Transverse colon (tissue), 4 donors: ENCODE measurements at places on chromosomes 3 and 15.

GRCh38 chr3:125107861-125108567 lies 52.2 kb upstream of the HEG1 start:
- no peak for DNase-seq

DNA sequence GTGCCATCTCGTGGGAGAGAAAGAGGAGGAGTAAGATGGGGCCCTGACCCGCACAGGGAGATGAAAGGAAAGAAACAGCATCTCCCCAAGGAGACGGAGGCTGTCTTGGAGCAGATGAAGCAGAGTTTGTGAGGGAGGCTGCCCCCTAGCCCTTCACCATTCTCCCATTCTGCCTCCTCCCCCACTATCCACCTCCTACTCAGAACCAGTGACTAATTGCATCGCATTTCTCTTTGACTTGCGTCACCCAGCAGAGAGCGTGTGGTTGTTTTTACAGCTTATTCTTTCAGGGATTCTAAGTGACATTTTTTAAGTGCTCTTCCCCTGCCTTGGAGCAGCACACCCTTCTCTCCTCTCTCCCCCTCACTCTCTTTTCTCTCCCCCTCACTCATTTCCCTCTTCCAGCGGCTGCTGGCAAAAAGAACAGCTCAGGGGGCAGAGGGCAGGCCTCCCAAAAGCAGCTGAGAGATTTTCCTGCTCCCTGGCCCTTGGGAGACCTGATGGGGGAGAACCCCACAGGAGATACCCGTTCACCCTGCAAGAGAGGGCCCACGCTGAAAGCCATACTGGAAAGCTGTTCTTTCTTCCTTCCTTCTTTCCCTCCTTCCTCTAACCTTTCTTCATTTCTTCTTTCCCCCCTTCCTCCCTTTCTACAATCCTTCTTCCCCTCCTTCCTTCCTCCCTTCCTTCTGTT lies 91.8 kb downstream of the MRPL46 start:
- DNase-seq: no peak

DNA sequence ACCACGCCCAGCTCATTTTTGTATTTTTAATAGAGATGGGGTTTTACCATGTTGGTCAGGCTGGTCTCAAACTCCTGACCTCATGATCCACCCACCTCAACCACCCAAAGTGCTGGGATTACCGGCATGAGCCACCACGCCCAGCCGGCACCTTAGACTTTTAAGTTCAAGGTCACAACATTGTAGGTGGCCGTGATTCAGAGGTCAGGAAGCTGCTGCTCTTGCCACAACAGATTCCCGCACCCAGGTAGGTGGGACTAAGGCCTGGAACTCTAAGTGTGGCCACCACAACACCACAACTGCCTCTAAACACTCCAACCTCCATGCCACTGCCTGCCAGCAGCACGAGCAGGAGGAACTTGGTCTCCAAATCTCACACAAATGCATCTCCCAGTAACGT lies 196.8 kb downstream of the STT3B start:
- no peak for DNase-seq

DNA sequence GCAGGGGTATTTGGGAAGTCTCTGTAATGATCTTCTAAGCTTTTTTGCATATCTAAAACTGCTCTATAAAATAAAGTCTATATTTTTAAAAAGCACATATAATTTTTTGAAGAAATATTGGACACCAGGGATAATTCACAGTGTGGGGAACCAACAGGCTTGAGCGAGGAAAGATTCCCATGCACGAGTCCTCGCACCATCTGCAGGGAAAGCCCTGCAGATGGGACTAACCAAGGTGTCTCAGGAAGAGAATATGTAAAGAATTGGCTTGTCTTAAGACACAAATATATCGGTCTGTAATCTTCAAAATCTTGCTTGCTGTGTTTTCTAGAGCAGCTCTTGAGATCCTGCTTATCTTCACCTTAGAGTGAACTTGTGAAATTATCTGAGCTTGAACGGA lies 77.2 kb upstream of the SEMA6D start:
- DNase-seq: no peak

DNA sequence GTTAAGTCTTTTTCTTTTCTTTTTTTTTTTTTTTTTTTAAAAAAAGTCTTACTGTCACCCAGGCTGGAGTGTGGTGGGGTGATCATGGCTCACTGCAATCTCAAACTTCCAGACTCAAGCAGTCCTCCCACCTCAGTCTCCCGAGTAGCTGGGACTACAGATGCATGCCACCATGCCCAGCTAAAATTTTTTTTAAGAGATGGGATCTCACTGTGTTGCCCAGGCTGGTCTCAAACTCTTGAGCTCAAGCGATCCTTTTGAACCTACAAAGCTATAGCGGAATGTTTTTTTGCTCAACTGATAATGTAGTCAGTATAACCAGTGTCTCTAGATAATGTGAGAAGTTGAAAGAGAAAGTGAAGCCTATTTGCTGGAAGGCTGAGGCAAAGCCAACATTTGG lies 3.9 kb upstream of the IGF2BP2 start:
- no peak for DNase-seq

DNA sequence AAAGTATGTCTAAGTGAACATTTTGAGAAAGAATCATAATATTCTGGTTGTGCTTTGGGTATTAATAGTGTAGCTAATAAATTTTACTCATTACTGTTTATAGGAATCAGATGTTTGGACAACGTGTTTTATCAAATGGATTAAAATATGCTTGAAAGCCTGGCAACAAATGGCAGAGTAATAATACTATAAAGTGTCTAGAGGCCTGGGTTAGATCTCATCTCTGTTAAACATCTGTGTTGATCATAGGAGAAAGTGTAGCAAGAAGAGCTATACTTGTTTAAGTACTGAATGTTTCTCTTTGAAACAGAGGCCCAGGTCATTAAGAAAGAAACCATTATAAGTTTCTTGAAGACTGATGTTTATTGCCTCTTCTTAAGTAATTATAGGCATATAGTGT lies 30.5 kb downstream of the VPS8 start:
- DNase-seq: no peak

DNA sequence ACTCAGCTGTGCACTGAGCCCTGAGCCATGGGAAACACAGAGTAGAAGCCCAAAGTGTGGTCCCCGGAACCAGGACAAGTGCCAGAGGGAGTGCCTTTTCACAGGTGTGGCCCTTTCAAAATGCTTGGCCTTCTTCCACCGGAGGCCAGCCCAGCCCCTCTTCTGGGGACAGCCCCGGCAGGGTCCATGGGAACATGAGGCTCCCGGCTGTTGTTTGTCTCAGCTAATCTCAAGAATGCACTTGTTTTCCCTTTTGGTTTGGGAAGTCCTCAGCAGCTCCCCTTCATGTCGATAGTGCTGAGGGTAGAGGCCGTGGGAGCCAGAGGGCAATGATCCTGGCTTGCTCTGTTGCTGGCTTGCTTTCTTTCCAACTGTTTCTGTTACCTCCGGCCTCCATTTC lies 91.1 kb upstream of the MRPS22 start:
- DNase-seq: no peak

DNA sequence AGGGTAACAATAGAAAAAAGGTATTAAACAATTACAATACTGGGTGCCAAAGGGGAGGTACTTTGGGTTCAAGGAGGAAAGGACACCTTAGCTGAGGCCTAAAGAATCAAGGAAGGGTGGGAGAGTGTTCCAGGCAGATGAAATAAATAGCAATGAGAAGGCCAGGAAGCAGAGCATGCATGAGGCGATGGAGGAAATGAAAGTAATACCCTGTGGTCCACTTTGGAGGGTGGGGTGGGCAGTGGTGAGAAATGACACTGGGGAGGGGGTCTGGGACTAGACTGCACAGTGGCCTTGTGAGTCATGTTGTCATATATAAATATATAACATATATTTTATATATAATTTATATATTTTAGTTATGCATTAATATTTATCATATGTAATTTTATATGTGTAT lies 55.9 kb downstream of the BHLHE40 start:
- DNase-seq: no peak

DNA sequence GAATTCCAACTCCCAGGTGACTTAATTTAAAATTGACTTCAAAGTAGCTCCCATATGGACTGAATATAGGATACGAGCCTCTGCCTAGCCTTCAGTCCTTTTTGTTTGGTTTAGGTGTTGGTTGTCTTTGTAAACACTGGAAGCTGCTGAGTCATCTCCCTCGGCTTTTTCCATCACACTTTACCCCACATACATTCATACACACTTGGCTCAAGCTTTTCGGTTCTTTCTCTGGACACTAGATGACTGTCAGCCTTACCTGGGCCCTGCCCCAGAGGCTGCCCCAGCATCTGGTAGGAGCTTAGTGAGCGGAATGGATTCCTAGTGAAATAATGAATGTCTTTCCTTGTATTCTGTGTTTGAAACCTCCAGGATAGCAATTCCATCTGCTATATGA lies 201.5 kb upstream of the IL12A start:
- peak; percentile 64 for DNase-seq

GRCh38 chr3:16496408-16497222 lies 16.9 kb downstream of the RFTN1 start:
- no peak for DNase-seq

DNA sequence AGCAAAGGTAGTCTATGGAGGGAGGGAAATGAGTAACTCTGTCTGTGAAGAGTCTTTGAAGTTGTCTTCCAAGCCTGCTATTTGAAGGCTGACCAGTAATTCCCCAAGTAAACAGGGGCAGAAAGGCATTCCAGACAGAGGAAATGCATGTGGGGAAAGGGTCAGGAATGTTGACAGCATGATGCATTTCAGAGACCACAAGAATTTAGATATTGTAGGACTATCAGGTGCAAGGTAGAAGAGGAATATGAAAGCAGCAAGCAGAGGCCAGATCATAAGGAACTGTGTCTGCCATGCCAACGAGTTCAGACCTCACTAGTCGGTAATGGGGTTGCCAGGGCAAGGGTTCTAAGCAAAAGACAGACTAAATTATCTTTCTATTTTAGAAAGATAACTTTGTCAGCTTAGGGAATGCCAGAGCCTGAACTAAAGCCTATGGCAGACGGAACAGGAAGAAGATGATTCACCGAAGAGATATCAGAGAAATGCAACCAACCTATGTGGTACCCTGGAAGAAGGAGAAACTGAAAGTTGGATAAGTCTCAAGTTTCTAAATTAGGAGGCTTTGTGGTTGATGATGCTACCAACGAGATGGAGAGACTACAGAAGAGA lies 327.0 kb upstream of the RORA start:
- no peak for DNase-seq

- no peak for DNase-seq
Observed at GRCh38 chr3:188316723-188317070, 162.7 kb downstream of the LPP start.

GRCh38 chr15:61798631-61799030 lies 261.6 kb downstream of the VPS13C start:
- no peak for DNase-seq

GRCh38 chr15:55587321-55588069 lies 650 bp downstream of the PYGO1 start:
- peak; percentile 7 for DNase-seq

DNA sequence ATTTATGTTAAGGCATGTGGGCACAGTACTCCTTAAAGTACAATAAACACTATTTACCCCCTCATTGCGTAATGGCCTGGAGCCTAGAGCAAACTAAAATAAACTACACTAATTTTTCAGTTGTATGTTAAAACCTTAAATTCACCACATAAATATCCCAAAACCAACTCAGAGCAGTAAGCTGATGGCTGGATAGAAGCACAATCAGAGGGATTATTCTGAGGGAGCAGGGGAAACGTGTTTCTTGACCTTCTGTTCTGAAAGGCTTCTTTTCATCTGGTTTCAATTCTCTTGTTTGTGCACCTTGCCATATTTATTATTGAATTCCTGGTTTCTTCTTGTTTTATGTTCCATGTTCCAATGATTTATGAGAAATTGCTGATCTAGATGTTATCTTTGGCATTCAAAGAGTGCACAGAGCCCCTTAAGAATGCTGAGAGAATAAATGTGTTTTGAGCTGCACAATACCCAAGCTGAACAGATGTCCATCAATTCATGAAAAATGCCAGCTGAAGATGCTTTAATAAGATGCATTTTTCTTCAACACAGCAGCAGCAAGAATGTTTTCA lies 29.6 kb downstream of the RPL22L1 start:
- DNase-seq: no peak

DNA sequence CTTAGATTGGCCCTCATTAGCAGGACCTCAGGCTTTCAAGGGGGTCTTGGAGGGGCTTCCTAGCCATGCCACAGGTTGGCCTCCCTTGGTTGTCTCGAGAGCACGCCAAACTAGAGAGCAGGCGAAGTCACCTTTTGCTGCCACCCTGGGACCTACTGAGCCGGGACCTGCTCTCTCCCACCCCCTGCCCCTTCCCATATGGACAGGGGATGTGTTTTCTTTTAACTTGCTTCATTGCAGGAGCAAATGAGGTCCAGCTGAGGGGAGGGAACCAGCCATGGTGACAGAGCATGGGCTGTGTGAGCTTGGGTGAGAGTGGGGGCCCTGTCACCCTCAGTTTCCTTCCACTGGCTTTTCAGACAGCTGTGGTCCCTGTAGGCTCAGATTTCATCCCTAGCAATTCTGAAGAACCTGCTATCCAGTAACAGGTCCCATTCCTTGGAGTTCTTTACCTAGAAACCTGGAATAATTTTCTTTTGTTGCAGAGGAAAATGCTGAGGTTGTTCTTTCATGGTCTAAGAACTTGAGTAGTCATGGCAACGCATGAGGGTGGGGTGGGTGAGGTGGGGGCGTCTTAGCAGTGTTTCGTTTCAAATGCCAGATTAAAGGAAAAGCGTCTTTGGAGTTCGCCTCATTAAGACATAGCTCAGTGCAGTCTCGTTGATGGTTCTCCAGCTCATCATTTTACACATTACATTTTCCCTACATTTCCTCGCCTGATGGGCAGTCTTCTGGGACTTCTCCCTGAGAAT lies 20.1 kb upstream of the MAGEF1 start:
- DNase-seq: no peak

GRCh38 chr3:194262925-194263305 lies 88.2 kb downstream of the CPN2 start:
- DNase-seq: no peak

DNA sequence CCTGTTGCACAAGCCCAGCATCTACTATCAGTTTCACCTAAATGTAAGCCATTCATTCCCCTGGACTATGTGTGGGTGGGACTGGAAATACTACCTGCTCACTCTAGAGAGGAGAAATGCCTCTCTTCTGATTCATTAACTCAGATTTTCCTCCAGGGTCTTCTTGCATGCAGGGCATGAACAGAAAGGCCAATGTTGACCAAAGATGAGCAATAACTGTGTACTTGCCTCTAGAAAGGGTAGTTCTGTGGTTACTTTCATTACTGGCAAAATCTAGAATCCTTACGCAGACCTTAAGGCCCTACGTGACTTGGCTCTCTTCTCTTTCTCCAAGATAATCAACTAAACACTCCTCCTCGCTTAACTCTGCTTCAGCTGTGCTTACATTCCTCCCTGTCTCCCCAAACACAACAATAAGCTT lies 81.4 kb upstream of the PSMD6 start:
- no peak for DNase-seq

DNA sequence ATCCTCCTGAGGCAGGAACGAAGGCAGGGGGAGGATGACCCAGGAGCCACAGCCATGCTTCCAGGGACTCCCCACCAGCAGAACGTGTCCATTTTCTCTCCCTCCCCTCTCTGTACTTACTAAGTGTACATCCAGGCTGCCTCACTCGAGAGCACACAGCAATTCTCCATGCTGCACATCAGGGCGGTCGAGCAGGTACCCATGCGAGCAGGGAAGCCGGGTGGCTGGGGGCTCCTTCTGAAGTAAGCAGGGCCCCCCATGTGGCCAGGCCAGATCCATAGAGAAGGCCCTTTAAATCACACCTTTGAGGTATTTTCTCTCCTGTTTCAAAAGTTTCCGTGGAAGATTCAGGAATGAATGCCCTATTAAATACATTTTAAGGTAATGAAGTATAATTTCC lies 41.2 kb upstream of the SLC6A11 start:
- DNase-seq: no peak
